Stimulated activated CD8-positive, alpha-beta memory T cell treated with anti-CD3 and anti-CD28 coated beads, Interleukin-4, amount 100 ng/mL, for 1 hour (primary cell): ENCODE measurements at places on chromosomes 5 and 9.

- no peak for DNase-seq
Measured at GRCh38 chr9:23638837-23639426, 187.1 kb downstream of the ELAVL2 start.

DNA sequence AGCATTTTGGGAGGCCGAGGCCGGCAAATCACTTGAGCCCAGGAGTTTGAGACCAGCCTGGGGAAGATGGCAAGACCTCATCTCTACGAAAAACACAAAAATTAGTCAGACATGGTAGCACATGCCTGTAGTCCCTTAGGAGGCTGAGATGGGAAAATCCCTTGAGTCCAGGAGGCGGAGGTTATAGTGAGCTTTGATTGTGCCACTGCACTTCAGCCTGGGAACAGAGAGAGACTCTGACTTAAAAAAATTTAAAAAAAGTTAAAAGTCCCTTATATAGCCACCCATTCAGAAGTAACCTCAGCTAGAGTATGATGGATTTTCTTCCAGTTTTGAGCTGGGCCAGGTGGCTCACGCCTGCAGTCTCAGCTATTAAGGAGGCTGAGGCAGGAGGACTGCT is 72.4 kb downstream of the UGCG start:
- no peak for DNase-seq

- no peak for DNase-seq
Measured at GRCh38 chr5:160312134-160312959, at the start of gene CCNJL. Gene CCNJL, minus strand, starts transcription at chr5:160312564. Its CDS starts 641 bp downstream, at chr5:160311923.

- no peak for DNase-seq
Measured at GRCh38 chr5:149113669-149114068, 27.6 kb upstream of the ABLIM3 start.

DNA sequence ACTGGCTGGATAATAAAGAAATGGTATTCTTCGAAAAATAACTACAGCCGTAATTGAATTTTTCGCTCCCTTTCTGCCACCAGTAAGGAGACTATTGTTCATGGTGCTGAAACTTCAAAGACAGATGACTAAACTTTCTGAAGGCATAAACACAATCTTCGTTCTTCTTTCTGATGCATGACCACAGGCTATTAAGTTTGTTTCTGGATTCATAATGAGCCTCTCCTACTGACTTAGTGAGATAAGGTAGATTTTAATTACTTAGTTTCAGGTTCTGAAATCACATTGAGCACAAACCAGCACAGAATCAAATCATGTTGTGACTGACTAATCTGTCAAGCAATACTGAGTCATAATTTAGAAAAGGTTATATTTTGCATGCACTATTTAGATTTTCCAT is 441.8 kb upstream of the CCNG1 start:
- no peak for DNase-seq

DNA sequence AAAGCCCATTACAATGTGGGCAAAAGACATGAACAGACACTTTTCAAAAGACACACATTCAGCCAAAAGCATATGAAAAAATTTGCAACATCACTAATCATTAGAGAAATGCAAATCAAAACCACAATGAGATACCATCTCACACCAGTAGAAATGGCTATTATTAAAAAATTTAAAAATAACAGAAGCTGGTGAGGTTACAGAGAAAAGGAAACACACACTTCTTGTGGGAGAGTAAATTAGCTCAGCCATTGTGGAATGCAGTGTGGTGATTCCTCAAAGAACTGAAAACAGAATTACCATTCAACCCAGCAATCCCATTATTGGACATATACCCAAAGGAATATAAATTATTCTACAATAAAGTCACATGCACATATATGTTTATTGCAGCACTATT is 585.2 kb upstream of the TUSC1 start:
- DNase-seq = no peak

GRCh38 chr9:19769213-19769612 is 19.6 kb downstream of the SLC24A2 start:
- DNase-seq = no peak

DNA sequence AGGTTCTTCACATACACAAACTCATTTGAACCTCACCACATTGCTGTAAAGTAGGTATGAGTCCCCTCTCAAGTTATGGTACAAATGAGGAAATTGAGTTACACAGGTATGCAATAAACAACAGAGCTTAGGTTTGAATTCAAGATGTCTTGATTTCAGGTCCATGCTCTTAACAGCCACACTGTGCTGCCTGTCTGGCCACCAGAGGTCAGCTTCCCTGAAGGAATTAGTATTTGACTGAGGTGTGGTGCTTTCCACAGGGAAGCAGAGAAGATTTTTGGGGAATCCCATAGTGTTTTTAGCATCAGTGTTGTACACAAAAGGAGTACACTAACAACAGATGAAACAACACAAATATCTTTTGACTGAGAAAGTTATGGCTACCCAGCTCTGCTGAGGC is 94.4 kb upstream of the ITGA1 start:
- no peak for DNase-seq

DNA sequence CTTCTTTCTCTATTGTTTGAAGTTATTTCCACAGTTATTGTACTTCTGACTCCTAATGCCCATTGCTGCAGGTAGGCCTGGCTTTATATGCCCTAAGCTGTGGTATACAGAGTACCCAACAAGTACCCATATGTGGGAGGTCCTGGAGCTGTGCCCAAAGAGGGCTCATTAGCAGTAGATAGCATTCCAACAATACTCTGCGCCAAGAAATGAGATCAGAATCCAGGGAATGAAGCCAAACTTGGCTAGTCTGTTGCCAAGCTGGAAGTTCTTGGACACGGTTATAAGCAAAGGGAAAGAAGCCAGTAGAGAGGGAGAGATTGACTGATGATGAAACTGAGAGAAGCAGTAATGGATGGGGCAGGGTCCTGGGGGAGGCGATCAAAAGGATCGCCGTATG is 29.7 kb upstream of the FAM169A start:
- no peak for DNase-seq

DNA sequence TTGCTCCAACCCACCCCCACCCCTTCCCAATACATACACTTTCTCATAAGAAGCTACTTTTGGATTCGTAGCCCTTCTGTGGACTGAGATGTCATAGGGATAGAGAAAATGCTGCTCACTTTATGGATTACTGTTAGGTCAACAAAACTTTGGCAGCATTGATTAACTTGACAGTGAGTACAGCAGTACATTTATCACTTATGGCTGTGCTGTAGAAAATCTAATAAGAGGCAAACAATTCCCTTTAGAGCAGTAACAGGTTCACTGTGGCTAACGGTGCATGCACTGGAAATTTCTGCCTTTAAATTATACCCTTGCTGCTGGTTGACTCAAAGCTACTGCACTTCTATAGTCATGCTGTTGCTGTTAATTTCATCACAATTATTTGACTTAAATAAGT is 59.2 kb downstream of the PPIC start:
- DNase-seq = no peak

- DNase-seq = no peak
Measured at GRCh38 chr9:136962701-136963248, 10.7 kb downstream of the LCN12 start.

DNA sequence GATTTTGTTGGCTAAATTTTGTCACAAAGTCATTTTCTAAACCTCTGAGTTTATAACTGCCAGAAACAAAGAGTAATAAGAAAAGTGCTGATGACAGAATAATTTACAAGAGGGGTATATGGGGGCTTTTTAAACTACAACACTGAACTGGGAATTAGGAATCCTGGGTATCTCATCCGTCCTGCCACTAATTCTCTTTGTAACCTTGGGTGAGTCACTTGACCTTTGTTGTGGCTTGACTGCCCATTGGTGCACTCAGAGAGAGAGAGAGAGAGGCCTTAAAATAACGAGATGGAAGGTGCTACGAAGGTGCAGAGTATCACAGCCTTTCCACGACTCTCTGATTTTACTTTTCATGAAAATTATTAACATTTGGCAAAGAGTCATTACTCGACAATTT is 130.3 kb upstream of the CNTLN start:
- no peak for DNase-seq

DNA sequence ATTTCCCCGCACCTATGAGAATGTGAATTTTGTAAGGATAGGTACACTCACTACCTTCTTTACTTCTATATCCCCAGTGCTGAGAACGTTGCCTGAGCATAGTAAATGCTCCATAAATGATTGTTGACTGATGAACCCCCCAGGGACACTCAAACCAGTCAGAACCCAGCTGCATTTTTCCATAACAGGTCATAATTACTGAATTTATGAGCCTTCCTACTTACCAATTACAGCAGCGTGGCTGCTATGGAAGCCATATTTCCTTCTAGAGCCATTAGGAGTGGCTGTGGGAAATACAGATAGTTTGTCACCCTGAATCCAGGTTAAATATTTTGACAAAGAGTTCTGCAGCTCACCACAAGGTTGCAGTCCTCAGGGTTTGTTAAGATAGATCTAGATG is 135.0 kb downstream of the TAF11L14 start:
- DNase-seq = no peak

- no peak for DNase-seq
Measured at GRCh38 chr9:20513126-20513913, 109.0 kb downstream of the MLLT3 start.

GRCh38 chr5:100772548-100772947 is 130.5 kb downstream of the ST8SIA4 start:
- DNase-seq = no peak

DNA sequence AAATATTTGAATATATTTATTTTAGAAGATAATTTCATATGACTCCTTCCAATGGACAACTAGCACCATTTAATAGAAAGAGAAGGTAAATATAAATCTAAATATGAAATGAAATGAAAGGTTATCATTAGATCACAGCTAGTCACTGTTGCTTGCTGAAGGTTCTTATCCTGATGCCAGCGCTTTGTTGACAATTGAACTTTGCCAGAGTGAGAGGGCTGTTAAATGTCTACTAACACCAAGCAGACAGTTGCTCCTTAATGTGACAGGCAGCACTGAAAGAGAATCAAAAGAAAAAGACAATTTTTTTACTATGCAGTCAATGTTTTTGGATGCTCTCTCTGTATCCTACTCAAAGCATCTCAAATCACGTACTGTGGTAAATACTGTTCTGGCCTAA is 152.6 kb upstream of the SEMA6A start:
- DNase-seq = no peak

DNA sequence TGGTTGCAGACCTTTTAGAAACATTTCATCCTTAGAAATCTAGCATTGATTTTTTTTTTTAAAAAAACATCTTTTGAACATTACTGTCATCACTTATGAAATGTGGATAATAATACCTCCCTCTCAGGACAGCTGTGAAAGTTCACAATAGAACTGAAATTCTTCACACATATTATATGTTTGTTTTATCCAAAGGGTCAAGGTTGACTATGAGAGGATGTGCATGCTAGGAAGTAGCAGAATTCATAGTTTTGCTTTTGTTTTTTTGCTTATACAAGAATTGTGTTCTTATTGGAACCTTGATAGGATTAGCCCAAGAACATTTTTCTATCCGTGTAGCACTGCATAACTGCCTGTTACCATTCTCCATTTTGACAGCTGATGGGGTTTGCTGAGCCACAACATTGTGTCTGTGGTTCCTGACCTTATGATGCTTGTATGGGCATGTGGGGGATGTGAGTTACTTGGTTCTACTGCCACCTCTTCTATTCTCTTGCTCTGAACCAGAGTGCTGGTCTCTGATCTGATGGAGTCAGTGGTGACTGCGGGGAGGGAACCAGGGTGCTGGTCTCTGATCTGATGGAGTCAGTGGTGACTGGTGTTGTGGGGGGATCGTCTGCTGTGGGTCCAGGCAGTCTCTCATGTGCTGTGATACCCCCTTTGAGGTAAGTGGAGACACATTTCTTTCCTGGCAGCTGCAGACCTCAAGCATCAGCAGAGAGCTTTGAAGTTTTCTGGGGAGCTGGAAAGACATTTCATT is 27.1 kb upstream of the ACTBL2 start:
- no peak for DNase-seq
